SIG-M5 (cell line): ENCODE measurements at places on chromosomes 11 and 22.
A peak's percentile ranks its signal among the peaks of the same experiment; 100 is the strongest.

- no peak for DNase-seq
Observed at GRCh38 chr11:2664791-2665525, 34.8 kb downstream of the KCNQ1OT1 start.

- no peak for DNase-seq
Observed at GRCh38 chr11:117059611-117060148, 38.5 kb downstream of the SIK3 start.

- DNase-seq, result no peak
Observed at GRCh38 chr11:116042146-116042545, 537.9 kb upstream of the CADM1 start.

DNA sequence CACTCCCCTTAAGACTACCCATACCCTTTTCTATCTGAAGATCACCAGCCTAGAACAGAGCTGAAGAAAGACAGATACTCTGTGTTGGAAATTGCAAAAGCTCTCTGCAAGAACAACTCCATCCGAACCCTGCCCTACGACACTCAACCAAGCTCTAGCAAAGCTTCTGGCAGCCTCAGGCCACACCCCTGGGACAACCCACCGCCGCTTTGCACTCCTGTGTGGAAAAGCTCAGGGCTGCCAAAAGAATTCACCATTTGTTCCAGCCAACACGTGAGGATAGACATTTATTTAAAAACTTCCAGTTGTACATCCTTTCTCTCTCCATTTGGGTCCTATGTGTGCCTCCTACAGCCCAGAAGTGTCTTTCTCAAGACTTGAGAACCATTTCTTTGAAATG, 62.4 kb upstream of the CD5 start:
- no peak for DNase-seq

DNA sequence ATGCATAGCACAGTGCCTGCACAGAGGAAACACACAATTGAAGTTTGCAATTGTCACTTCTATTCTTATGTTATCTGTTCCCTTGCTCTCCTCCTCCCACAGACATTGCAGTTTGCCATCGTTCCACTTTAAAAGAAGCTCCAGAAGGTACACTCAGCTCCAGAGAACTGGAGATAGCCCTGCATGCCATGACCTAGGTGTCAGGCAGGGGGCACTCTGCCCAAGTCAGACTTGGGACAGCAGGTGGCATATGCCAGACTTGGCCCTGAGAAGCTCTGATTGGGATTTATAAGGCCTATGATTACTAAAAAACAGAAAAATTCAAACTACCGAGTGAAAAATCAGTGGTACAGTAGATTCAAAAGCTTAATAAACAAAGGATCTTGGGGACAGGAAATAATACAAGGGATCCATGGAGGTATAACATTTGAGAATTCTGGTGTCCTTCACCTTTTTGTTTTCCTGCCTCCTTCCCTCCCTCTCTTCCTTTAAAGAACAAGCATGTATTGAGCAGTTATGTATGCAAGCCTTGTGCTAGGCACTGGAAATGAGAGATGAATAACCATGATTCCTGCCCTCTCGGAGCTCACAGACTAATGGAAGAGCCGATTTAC, 40.0 kb downstream of the TENM4 start:
- DNase-seq, result no peak

DNA sequence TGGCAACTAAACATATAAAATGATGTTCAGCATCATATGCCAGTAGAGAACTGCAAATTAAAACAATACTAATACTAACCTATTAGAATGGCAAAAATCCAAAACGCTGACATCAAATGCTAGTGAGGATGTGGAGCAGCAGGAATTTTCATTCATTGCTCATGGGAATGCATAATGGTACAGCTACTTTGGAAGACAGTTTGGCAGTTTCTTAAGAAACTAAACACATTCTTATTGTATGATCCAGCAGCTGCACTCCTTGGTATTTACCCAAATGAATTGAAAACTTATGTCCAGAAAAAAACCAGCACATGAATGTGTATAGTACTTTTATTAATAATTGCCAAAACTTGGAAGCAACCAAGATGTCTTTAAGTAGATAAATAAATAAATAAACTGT, 258.0 kb downstream of the TENM4 start:
- no peak for DNase-seq

- no peak for DNase-seq
Observed at GRCh38 chr22:17964643-17965042, 59.7 kb downstream of the MICAL3 start.

- no peak for DNase-seq
Observed at GRCh38 chr11:67596753-67597300, 9.9 kb upstream of the NDUFV1 start.

DNA sequence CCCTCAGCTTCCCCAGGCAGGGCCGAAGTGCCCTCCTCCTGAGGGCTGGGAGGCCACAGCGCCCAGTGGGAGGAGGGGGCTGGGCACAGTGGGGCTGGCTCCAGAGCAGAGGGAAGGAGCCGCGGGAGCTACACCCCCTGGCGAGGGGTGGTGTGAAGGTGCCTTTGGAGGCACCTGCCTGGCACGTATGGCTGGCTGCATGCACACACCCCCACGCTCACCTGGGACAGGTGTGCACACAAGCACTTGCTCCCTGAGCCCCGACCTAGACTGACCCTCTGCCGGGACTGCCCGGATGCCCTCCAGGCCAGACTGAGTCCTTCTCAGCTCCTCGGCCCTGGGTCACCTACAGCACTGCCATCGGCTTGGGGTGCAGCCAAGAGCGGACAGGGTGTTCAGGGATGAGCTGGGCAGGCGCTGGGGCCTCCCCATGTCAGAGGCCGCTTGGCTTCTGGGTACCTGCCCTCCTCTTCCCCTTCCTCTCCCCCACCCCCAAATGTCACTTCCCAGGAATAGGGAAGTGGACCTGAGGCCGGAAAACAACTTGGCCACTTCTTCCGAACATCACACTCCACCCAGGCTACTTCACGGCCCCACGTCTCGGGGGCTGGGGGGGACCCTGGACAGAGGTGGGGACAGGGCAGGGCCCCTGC, 7.4 kb upstream of the PIM3 start:
- DNase-seq, result no peak

- DNase-seq, result no peak
Observed at GRCh38 chr11:76740772-76741171, 42.4 kb upstream of the TSKU start.

GRCh38 chr11:9636691-9637090, 27.2 kb upstream of the SWAP70 start:
- no peak for DNase-seq

GRCh38 chr11:123054301-123055065, 7.5 kb downstream of the HSPA8 start:
- peak; percentile 26 for DNase-seq

- no peak for DNase-seq
Observed at GRCh38 chr11:2790568-2790921, 90.8 kb upstream of the KCNQ1OT1 start.

GRCh38 chr22:38531251-38531938, 25.3 kb upstream of the DDX17 start:
- peak; percentile 40 for DNase-seq
